ENCODE measurements at places on chromosomes 1 and 21. TPM values are rescaled to one million over a fixed set of nuclear protein-coding genes. Genes with fewer than 3 reads are reported as not detected.
A peak's percentile ranks its signal among the peaks of the same experiment; 100 is the strongest.

GRCh38 chr1:31706384-31707058 is 2.7 kb upstream of the COL16A1 start:
- peaks cover 40% of the 10 kb centered on the region for H3K4me1 ChIP-seq
- DNase-seq, result no peak
- peaks cover 48% of the 10 kb centered on the region for H3K27me3 ChIP-seq

Gene LCE1A
- total RNA-seq, result not detected

- peak overlapping the region; percentile 89 for H3K4me3 ChIP-seq
- peak; percentile 46 for DNase-seq
Measured at GRCh38 chr1:204520834-204521709, 4.9 kb downstream of the MDM4 start.

DNA sequence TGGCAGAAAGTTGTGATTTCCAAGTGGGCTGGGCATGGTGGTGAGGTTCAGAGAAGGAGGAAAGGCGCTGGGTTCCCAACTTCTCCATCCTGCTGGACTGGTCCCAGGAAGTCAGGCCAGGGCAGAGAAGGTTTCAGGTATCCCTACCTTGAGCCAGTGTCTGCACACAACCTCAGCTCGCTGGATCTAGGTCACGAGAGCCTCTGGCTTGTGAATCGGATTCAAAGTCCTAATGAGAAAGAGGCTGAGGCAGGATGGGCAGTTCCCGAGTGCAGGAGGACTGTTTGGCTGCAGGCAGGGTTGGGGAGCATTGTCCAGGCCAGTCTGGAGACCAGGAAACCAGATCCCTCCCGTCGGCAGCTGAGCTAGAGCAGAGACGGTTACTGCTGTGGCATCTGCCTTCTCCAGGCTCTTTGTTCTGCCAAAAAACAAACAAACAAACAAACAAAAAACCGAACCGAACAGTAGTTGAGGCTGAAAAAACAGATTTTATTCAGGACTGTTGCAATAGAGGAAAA is 19.5 kb upstream of the IGSF21 start:
- H3K4me1 ChIP-seq, result no peaks in the 10 kb centered on the region
- H3K4me3 ChIP-seq, result no peak overlapping the region
- no peak for DNase-seq
- H3K36me3 ChIP-seq, result no peaks in the 10 kb centered on the region
- H3K27ac ChIP-seq, result no peak overlapping the region
